CD4-positive, alpha-beta T cell treated with Interleukin-1 beta for 1 hour (primary cell): ENCODE measurements at places on chromosomes 13 and 19.

DNA sequence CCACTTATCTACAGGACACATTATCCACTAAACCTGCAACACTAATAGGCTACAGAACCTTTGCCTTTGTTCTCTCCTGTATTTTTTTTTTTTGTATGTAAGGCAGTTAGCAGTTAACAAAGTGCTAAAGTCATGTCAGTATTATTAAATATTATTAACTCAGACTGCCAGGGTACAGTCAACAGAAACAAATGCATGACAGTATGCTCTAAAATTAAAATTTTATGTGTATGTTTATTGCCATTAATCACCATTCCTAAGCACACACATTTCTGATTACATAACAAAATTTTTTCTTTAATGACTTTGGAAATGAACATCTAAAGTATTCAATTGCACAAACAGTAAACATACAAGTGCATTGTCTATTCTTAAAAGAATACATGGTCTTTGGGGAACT, 41.7 kb downstream of the XPO4 start:
- no peak for DNase-seq

DNA sequence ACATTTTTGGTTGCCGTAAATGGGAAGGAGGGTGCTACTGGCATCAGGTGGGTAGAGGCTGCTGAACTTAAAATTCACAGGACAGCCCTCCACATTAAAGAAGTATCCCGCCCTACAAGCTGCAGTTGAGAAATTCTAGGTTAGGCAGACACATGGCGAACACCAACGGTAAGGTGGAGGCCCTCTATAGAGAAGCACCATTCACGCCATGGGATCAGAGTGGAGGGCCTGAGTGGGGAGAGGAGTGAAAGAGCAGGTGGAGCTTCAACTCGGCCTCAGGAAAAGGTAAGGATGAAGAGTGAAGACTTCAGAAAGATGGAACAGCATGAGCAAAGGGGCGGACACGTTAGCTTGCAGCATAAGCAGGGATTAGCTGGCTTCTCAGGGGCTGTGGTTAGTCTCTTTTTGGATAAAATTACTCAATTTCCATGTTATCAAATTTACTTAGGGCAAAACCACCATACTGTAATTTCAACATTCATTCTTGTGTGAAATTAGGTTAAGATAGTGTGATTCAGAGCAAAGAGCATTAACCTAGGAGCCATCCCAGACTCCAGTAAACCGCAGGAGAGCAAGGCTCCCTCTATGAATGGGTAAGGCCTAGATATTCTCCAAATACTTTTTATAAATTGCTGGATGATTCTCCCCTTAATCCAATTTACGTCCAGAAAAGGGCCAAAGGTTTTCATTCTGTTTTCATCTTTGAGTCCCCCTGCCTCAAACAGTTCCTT, 1.2 kb downstream of the EEF1AKMT1 start:
- no peak for DNase-seq

GRCh38 chr13:105678072-105678471, 857.4 kb downstream of the EFNB2 start:
- DNase-seq = no peak

DNA sequence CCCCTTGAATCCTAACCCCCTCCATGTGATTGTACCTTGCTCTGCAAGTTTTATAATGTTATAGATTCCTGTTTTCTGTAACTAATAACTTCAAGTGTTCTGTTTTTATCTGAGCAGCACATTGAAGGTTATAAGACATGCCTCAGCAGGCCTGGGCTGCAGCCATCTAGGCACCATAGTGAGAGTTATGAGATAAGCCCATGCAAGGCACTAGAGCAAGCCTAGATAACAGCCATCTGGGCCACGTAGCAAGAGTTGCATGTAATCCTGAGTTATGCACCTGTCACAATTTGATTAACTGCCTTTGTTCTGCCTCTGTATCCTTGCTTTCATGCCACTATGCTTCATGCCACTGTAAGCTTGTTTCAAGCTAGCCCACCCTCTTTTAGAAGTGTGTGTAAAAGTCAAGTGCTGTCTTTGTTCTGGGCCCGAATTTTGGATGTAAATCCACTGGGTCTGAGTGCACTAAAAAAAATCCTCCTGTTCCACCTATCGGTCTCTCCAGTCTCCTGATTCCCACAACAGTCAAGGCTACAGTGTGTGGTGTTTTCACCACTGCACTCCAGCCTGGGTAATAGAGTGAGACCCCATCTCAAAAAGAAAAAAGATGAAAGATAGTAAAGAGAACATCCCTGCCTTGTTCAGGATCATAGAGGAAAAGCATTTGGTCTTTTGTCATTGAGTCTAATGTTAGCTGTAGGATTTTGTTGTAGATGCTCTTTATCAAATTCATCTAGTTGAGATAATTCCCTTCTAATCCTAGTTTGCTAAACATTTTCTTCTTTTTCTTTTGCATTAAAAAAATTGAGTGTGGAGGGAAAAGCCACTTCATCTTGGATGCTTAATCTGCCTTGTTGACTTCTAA, 16.0 kb upstream of the KBTBD6 start:
- DNase-seq = no peak

GRCh38 chr13:106232681-106233080, 302.8 kb downstream of the EFNB2 start:
- no peak for DNase-seq

DNA sequence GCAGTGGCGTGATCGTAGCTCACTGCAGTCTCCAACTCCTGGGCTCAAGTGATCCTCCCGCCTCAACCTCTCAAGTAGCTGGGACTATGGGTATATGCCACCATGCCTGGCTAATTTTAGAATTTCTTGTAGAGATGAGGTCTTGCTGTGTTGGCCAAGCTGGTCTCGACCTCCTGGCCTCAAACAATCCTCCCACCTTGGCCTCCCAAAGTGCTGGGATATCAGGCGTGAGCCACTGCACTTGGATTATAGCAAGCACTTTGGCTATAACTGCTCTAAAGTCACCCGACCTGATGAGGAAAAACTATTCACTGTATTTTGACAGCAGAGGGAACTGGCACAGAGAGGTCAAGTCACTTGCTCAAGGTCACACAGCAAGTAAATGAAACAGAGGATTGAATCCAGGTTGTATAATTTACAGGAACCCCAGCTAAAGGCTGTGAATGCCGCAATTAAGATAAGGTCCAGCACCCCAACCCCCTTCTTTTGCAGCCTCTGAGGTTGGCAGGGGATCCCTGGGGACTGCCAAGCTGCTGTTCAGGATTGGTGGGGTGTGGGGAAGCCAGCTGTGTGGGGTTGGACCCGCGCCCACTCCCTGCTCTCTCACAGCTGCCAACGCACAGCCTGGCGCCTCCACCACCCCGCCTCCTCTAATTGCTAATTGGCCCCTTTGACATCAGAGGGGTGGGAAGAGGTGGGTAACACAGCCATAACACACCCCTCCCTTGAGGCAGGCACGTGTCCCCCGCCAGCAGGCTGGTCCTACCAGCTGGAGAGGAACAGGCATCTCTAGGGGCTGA, 6.0 kb downstream of the TMIGD2 start:
- DNase-seq = no peak

DNA sequence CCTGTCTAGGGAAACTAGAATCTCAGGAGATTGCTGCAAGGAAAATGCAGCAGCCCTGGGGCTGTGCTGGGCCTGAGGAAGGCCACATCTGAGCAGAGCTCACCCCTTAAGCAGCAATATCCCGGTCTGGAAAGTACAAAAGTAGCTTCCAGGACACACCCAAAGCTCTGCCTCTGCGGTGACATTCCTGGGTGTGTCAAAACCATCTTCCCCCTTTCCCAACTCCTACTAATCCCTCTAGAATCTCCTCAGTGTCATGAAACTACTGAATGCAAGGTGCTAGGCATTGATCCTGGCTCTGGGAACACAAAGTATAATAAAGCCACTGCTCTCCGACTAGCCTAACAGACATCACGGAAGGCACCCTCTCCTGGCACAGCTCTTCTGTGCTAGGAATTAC, 5.0 kb downstream of the PBX4 start:
- no peak for DNase-seq

DNA sequence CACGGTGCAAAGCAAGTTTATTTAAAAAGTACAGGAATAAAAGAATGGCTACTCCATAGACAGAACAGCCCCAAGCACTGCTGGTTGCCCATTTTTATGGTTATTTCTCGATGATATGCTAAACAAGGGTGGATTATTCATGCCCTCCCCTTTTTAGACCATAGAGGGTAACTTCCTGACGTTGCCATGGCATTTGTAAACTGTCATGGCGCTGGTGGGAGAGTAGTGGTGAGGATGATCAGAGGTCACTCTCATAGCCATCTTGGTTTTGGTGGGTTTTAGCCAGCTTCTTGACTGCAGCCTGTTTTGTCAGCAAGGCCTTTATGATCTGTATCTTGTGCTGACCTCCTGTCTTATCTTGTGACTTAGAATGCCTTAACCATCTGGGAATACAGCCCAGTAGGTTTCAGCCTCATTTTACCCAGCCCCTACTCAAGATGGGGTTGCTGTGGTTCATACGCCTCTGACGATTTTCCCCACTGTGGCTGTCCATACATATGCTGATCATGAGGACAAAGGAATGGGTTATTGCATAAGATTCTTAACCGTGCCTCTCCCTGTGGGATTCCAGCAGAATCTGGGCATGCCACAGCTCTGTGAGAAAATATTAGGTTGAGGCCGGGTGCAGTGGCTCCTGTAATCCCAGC, 36.9 kb upstream of the ZNF507 start:
- DNase-seq = no peak

DNA sequence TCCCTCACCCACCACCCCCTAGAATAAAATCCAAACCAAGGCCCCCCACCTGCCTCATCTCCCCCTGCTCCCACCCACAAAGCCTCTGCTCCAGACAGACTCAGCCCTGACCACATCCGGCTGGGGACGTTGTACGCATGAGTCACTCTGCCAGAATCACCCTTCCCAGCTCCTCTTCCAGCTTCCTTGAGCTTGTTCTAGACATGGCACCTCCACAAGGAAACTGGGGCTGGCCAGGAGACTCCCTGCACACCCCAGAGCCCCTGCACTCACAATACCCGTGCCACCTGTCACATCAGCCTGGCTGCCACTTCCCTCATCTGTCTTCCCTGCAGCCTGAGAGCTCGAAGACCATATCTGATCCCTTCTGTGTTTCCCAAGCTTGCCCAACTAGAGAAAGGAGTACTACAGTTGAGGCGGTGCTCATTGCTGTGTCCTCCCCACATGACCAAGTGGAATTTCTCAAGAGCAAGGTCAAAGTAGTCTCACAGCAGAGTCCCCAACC, 9.7 kb downstream of the DEDD2 start:
- DNase-seq = peak; percentile 55

- DNase-seq = no peak
Measured at GRCh38 chr19:42850981-42851717, 28.4 kb downstream of the PSG1 start.

GRCh38 chr19:44658069-44658733, 13.1 kb upstream of the CEACAM19 start:
- DNase-seq = no peak

DNA sequence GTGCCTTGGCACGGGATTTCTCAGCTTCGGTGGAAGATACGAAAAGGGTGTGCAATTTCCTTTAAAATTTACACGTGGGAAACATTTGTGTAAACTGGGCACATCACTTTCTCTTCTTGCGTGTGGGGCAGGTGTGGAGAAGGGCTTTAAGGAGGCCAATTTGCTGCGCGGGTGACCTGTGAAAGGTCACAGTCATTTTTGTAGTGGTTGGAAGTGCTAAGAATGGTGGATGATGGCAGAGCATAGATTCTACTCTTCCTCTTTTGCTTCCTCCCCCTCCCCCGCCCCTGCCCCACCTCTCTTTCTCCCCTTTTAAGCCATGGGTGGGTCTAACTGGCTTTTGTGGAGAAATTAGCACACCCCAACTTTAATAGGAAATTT, 7.2 kb downstream of the SLITRK5 start:
- DNase-seq = no peak

DNA sequence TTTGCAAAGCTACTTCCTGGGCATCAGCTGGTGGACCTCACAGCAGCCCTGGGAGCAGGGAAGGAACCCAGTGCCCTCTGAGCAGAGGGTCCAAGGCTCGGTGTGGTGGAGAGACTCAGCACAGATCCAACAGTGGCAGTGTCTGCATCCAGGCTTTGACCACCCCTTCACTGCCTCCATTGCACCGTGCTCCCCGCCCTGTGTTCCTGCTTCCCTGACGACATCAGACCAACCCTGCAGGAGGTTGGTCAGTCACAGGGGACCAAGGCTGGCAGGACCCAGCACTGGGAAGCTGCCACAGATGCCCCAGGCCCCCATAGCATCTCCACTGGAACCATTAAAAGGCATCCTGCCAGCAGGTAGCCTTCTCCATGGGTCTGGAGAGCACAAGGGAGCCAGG, 7.8 kb upstream of the VSTM2B start:
- DNase-seq = no peak

GRCh38 chr13:89883893-89884448, 1463.5 kb upstream of the MIR17HG start:
- DNase-seq = no peak

DNA sequence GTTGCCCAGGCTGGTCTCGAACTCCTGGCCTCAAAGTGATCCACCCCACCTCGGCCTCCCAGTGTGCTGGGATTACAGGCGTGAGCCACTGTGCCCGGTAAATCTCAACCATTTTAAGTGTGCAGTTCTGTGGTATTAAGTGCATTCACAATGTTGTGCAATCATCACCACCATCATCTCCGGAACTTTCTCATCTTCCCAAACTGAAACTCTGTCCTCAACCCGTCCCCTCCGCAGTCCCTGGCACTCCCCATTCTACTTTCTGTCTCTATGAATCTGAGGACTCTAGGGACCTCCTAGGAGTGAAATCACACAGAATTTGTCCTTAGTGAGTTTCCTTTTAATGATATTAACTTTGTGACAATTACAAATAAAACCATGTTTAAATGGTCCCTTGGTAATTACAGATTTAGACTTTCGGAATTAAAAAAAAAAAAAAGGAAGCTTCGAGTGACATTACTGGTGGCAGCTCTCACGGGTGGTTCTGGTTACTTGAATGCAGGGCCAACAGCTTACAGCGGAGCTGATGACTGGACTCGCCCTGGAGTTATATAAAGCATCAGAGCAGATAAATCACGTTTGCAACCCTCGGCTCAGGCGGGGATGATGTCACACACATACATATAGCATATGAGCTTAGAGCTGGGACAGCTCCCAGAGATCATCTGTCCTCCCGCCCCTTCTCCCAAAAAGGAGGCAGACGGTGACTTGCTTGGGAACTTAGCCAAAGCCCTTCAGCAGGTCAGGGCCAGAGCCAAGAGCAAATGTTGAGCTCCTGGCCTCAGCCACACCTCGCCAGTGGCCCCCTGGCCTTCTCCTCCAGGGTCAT, 89.8 kb downstream of the ZNF557 start:
- peak; percentile 60 for DNase-seq

GRCh38 chr13:100636441-100636840, 38.2 kb downstream of the TMTC4 start:
- no peak for DNase-seq

GRCh38 chr13:29948244-29948643, 97.8 kb upstream of the UBL3 start:
- no peak for DNase-seq

- no peak for DNase-seq
Measured at GRCh38 chr19:3397266-3398022, 31.1 kb downstream of the NFIC start.

GRCh38 chr13:65091031-65091430, 2139.1 kb downstream of the PCDH9 start:
- DNase-seq = no peak

- DNase-seq = peak; percentile 41
Measured at GRCh38 chr13:101757446-101758039, 305.1 kb downstream of the ITGBL1 start.
